Regular cardiac myocyte (primary cell): ENCODE measurements at places on chromosomes 12 and 14. TPM values are rescaled to one million over a fixed set of nuclear protein-coding genes. Genes with fewer than 3 reads are reported as not detected.

The CLEC7A gene
- total RNA-seq, result not detected in 2 replicates

The CNIH1 gene
- 196 and 342 TPM in 2 replicates for total RNA-seq

The TAS2R10 gene
- under 0.01 and 0.19 TPM in 2 replicates for total RNA-seq

The SRGAP1 gene
- total RNA-seq, result 9.4 and 21.4 TPM in 2 replicates

The SLC5A8 gene
- total RNA-seq, result under 0.01 TPM in 1 of 2 replicates, not detected in the other

The GPR84 gene
- total RNA-seq, result not detected in 2 replicates

The TCTN2 gene
- 7.5 and 9.0 TPM in 2 replicates for total RNA-seq

The WASHC4 gene
- 90.1 and 142 TPM in 2 replicates for total RNA-seq

The POTEM gene
- total RNA-seq, result not detected in 2 replicates

The FAM90A1 gene
- total RNA-seq, result under 0.01 and 0.28 TPM in 2 replicates

The CHGA gene
- under 0.01 TPM in 1 of 2 replicates, not detected in the other for total RNA-seq

The HPD gene
- 0.28 TPM in 1 of 2 replicates, not detected in the other for total RNA-seq

The ITPK1 gene
- 11.0 and 16.9 TPM in 2 replicates for total RNA-seq
